CD4-positive, alpha-beta T cell treated with Interleukin-17A for 4 hours (primary cell): ENCODE measurements at places on chromosomes 4 and X.
A peak's percentile ranks its signal among the peaks of the same experiment; 100 is the strongest.

DNA sequence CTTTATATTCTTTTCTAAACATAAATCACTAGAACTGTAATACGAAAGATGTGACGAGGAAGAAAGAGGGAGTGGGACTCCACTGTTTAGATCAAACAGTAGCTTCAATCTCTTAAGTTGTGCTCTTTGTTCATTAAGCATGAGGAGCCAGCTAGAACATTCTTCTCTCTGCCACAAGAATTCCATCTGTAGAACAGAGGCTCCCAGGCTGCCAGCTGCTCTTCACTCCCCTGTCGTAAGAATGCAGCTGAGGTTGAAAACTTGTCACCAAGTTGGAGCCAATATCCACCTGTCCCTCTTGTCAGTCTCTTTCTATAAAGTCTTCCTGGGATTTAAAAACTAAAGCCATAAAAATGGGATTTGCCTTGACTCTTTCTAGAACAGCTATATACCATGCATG is 65.0 kb upstream of the SEC24B start:
- no peak for DNase-seq

GRCh38 chrX:154317391-154317995 is 21.9 kb downstream of the TKTL1 start:
- DNase-seq, result peak; percentile 39

- DNase-seq, result peak; percentile 36
These were observed 55.1 kb upstream of the PGAM4 start for GRCh38 chrX:78024349-78025059.

- no peak for DNase-seq
These were observed 181.4 kb upstream of the NEIL3 start for GRCh38 chr4:177128306-177128705.

DNA sequence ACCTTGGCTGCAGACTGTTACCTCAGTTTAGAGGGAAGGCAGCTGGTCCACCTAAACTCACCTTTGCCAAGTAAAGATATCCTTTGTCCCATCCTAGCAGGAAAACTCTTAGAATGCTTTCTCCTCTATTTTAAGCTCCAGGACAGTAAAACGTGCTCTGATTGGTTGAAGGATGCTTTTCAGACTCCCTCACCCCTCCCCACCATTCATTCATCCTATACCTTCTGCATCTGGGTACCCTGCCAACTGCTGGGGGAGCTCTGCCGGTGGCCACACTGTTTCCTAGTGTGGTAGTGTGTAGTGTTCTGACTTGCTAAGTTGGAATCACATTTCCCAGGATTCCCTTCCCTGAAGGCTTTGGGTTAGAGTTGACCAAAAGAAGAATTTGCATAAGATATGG is 20.3 kb upstream of the POLA1 start:
- no peak for DNase-seq

DNA sequence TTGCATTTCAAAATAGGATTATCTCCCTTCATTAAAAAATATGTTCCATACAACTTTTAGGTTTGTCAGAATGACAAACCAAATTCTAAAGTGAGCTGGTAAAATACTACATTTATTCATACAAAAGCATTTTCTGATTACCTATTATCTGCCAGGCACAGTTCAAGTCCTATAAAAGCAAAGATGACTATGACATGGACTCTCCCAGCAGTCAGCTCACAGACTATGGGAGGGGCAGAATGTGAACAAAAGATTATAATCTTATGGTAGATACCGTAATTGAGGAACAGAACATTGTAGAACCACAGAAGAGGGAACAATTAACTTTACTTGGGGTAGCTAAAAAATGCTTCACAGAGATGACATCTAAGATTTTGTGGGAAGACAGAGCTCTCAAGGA is 12.4 kb downstream of the PAQR3 start:
- no peak for DNase-seq

GRCh38 chrX:72019487-72019886 is 108.8 kb downstream of the NHSL2 start:
- no peak for DNase-seq

GRCh38 chr4:153564630-153565525 is 98.7 kb downstream of the TMEM131L start:
- no peak for DNase-seq

- DNase-seq, result no peak
These were observed 22.1 kb downstream of the DOK7 start for GRCh38 chr4:3485011-3485791.
